Pericardium fibroblast (primary cell): ENCODE measurements at places on chromosomes 1 and 21. TPM values are rescaled to one million over a fixed set of nuclear protein-coding genes. Genes with fewer than 3 reads are reported as not detected.

RUNX3 gene
- total RNA-seq, result not detected in 2 replicates

LAMC1 gene
- total RNA-seq, result 820 and 1,142 TPM in 2 replicates

RNF186 gene
- total RNA-seq, result not detected in 2 replicates

EDEM3 gene
- total RNA-seq, result 25.0 and 33.0 TPM in 2 replicates

NKAIN1 gene
- total RNA-seq, result 0.35 and 0.43 TPM in 2 replicates

SMCP gene
- total RNA-seq, result not detected in 2 replicates

TTC24 gene
- not detected in 2 replicates for total RNA-seq

ASCL5 gene
- total RNA-seq, result not detected in 2 replicates

TRIM62 gene
- total RNA-seq, result 4.0 and 5.0 TPM in 2 replicates

ELAVL4 gene
- not detected in 2 replicates for total RNA-seq

USH2A gene
- total RNA-seq, result not detected in 2 replicates
